ENCODE measurements at places on chromosomes 3 and 15.

- no peak for DNase-seq
Observed at GRCh38 chr3:126436826-126437717, 38.6 kb downstream of the ZXDC start.

DNA sequence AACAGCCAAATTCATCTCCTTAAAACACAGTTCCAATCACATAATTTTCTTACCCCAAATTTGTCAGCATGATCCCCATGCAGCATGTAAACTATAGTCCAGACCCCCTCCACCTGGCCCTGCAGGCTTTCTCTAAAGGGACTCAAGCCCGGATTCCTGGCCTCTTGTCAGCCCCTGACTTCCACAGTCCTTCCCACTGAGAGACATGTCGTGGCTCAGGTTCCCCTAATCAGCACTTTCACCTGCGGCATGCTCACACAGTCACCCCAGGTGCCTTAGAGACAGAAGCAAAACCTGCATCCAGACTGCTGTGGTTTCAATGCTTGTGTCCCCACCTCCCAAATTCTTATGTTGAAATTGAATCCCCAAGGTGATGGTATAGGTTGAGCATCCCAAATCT is 372.7 kb upstream of the ATP10A start:
- no peak for DNase-seq

DNA sequence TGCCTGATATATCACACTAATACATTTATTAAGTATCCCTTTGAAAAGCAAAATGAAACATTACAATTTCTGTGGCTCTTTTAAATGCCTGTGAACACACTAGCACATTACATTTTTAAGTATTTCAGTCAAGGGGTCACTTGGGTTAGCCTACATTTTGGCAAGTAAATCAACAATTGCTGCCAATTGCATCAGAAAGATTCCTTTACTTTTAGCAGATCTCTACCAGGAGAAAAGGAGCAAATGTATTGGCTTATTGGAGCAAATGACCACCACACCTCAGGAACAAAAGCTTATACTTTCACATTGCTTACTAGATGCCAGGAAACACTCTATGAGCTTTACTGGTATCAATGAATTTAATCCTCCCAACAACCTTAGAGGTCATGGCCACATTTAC is 947.1 kb downstream of the FHIT start:
- DNase-seq = no peak

- no peak for DNase-seq
Observed at GRCh38 chr3:130515755-130516154, 1.2 kb upstream of the COL6A6 start.

- DNase-seq = no peak
Observed at GRCh38 chr15:87263296-87263695, 993.2 kb downstream of the NTRK3 start.

- DNase-seq = no peak
Observed at GRCh38 chr15:28269097-28269496, 52.9 kb downstream of the HERC2 start.

GRCh38 chr3:118846176-118846575 is 188.5 kb downstream of the IGSF11 start:
- DNase-seq = no peak

DNA sequence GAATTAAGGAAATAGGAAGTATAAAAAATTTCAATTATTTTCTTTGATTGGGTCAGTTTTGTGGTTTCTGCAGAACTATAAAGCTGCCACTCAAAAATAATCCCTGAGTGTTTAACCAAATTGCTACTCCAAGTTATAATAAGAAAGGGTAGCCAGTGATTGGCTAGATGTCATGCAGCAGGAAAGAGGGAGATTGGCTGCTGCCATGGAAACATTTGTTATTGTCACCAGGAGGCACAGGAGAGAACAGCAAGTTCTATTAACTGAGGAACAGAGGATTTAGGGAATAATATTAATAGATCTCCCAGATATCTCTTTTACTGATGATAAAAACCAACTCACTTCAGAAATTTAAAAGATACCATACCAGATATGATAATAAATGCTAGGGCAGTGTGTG is 42.6 kb downstream of the CLDN1 start:
- no peak for DNase-seq

- DNase-seq = no peak
Observed at GRCh38 chr3:58474967-58475578, 16.8 kb upstream of the KCTD6 start.

DNA sequence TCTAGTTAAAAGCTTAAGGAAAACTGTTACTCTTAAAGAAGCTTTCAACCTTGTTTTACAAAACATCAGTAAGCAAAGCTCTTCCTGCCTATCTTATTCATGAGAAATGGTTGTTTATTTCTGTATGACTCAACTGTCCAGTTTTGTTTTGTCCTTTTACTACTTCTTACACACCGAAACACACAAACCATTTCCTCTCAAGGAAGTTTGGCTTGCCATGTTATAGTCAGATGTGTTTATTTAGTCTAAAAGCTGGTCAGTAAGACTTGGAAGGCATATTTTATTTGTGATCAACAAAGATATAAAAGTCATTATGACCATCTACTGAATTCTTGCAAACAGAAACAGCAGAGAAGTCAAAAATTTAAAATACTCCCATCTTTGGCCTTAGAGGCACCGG is 53.2 kb upstream of the RBSN start:
- no peak for DNase-seq

DNA sequence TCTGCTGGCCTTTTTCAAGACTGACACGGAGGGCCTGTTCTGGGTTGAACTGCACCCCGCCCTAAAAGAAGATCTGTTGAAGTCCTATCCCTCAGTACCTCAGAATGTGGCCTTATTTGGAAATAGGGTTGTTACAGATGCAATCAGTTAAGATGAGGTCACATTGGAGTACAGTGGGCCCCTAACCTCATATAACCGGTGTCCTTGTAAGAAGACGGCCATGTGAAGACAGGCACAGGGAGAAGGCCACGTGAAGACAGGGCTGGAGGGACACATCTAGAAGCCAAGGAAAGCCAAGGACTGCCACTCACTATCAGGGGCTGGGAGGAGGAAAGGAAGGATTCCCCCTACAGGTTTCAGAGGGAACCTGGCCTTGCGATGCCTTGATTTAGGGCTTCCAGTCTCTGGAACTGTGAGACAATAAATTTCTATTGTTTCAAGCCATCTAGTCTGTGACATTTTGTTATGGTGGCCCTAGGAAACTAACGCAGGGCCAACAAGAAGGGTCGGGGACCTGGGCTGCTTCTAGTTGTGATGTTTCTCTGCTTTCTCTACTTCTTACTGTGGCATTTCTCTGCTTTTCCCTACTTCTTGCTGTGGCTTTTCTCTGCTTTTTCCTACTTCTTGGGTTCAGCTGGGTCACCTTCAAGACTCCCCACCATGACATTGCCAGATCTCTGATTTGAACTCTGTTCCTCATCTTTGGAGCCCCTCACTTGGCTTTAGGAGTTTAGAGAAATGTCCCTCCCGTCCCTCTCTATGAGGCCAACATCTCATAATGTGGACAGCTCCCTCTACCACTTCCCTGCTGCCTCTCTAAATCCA is 4.8 kb upstream of the CCDC174 start:
- no peak for DNase-seq

DNA sequence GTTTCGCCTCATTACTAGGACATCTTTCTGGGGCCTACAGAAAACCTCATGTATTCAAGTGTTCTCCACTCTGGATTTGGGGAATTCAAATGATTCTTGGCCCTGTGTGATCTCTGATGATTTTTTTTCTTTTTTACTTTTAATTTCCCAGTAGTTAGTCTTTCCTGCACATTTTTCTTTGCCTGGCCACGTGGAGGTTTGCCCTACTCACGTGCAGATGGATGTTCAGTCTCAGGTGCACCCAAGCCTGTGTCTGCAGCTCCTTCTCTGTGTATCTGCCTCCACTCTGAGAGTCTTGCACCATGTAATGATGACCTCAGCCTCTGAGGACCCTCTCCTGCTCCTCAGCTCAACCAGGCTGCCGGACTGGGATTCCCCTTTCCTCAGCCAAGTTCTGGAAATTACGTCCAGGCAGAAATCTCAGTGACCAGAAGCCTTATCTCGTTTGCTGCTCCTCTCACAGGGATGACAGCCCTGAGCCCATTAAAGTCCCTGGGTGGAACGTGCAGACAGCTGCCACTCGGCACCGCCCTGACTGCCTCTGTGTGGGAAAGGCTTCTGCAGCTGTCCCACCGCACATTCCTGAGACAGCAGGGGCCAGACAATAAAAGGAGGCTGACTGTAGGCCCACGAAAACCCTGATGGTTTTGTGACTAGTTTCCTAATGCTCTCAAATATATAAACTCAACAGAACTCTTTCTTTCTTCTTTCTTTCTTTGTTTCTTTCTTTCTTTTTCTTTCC is 31.4 kb upstream of the GABRB3 start:
- DNase-seq = no peak

- DNase-seq = no peak
Observed at GRCh38 chr3:12978682-12979081, 94.5 kb downstream of the IQSEC1 start.

- no peak for DNase-seq
Observed at GRCh38 chr3:49166752-49167556, 823 bp upstream of the CCDC71 start.

DNA sequence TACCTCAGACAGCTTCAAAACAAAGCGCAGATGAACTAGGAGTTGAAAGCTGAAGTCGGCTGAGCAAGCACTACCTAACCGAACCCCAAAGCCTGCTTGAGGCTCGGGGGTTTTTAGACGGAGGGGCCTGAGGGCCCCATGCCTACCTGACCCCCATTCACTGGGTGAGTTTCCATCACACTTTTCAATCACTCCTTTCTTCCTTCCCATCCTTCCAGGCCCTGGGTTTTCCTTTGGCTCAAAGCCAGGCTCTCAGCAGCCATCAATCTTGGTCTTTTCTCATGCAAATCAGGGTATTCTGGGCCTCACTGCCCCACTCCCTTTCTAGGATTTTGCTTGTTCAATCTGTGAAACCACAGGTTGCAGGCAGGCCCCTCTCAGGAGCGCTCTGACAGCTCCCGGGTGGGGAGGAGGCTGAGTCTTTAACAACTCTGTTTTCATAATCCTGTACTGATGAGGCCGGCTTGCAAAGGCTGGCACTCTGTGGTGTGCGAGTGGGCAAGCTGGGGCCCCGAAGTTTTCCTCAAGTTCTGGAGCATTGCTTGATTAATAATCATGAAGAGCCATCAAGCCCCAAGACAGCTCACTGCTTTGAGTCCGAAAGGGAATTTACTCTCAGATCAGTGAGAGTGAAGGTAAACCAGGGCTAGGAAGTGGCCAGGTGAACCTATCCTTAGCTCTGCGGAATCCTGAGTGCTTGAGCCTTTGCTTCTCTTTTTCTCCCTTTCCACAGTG is 97.6 kb downstream of the FRMD4B start:
- DNase-seq = no peak

DNA sequence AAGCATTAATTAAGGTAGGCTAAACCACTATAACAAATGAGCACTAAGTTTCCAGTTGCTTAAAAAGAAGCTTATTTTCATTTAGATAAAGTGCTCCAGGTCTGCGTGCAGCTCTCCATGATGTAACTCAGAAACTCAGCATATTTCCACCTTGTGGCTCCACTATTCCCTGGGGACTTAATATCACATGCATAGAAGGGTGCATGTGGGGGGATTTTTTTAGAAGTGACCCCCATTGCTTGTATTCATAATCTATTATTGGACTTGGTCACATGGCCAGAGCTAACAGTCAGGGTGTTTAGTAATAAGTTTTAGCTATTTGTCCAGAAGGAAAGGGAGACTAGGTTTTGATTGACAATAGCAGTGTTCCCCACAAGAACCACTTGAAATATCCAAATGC is 86.8 kb downstream of the TMCO5A start:
- DNase-seq = no peak

- DNase-seq = peak; percentile 7
Observed at GRCh38 chr3:160006282-160007163, 17.9 kb downstream of the IL12A start.
